Stimulated activated naive CD8-positive, alpha-beta T cell treated with anti-CD3 and anti-CD28 coated beads, Interleukin-15, Interleukin-2, amounts not matched to agents 100 U/mL and 50 U/mL, for 24 hours (primary cell): ENCODE measurements at places on chromosomes 5 and 9.

DNA sequence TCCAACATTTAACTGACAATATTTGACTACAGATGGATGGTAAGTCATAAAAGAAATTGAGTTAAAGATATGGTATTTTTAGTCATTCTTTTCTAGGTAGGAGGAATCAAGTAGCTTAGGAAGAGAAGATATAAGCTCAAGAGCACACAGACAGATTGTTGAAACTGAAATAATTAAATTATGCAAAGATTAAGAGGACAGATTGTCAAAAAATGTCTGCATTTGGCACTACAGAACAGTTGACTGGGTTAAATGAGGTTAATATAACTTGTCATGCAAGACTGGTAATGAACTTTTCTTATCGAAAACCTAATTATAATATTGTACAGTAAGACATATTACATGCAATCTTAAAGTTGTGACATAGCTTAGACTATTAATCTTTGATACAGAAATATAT lies 36.3 kb upstream of the TRPM3 start:
- DNase-seq = no peak

DNA sequence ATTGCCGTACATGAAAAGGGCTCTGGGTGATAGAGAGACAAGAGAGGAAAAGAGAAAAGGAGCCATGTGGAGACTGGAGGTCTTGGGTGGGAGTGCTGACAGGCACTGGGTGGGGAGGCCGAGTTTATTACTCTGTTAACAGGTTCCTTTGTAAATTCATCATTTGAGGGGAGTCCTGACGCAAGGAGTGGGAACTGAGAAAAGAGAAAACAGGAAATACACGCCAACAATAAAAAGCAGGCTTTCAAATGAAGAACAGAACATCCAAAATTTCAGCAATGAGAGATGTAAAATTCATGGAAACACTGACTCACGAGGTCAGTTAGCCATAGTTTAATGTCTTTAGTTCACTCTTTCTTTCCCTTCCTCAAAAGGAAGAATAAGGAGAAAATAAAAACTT lies 342.8 kb downstream of the TMEM167A start:
- DNase-seq = no peak

DNA sequence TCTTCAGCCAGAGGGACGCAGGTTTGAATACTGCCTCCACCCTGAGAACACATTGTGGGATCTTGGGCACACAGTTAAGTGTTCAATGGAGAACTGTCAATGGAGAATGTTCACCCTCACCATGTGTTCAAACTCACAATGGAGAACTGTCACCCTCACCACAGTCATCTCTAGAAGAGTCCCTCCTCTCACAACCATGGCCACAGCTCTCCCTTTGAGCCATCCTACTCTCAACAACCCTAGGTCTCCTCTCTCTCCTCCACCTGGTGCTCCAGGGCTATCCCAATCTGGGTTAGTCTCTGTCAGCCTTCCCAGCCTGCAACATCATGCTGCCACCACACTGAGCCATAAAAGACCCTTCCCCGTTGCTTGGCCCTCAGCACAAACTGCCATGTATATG lies 36.3 kb upstream of the HAND1 start:
- no peak for DNase-seq

- no peak for DNase-seq
Observed at GRCh38 chr5:159779481-159779880, 136.8 kb upstream of the ADRA1B start.

GRCh38 chr5:104599726-104600125 lies 1037.1 kb upstream of the NUDT12 start:
- no peak for DNase-seq

DNA sequence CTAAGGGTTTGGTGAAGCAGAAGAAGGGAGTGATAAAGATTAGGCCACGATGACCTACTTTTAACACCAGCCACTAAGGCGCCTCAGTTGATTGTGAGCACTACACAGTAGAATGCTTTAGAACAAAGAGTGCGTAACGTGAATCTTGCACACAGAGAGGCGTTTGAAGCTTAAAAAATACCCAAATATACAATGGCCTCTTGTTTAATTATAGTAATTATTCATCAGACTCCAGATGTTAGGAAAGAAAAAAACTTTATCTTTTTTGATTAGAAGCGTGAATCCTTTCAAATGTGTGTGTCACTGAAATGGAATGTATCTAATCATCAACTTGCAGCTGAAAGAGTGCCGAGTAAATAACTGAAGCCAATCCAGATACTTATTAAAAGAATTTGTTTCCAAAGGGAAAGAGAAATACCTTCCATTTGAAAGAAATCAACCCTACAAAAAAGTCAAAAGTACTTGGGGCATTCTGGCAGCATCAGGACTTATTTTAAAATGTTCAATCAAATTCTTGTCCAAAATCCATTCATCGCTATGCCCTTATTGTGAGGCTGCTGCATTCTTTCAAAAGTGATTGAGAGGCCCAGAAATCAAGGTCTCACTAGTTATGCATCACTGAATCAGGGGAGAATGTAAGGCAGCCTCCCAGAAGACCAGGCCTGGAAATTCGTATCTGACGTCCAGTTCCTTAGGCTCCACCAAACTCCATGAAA lies 337.5 kb downstream of the ZNF608 start:
- DNase-seq = no peak

DNA sequence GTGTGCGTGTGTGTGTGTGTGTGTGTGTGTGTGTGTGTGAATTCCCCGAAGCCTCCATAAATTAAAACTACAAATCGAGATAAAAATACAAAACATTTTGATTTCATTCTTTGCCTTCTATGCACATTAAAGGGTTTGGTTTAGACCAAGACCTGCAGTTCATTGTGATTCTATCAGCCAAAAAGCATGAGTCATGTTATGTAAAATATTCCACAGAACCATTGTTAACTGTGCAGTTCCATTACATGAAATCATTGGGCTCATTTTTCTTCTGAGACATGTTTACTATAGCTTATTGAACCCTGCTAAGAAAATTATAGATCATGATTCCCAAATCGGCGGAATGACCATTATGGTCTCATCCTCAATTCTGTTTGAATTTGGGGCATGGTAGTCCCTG lies 11.7 kb downstream of the CAVIN4 start:
- no peak for DNase-seq

DNA sequence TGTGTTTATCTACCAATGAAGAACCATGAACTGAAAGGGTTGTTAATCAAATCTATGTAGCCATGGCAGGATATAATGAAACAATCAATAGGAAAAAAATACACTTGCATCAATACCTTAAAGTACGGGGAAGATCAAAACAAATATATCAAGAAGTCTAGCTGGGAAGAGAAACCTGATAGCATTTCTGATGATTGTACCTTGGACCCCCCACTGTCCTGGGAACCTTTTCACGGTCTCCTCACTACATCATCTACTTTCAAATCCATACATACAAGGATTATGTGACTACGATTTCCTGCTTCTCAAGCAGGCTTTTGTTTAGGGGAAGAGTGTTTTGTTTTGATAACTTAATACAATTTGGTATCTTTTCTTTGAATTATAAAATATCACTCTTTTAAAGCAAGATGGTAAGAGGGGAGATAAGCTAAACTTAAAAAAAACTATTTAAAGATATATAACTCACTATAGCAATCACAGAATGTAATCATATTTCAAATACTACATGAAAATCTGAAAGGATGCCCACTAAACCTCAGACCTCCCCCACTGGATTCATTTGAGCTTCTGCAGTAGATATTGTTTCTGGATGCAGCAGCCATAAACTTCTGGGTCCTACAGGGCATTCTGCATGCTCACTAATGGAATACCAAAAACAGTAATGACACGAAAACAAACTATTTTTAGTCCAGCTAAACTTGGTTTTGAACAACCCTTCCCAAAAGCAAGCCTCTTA lies 8.0 kb downstream of the EBF1 start:
- DNase-seq = no peak
